ENCODE measurements at places on chromosomes 13 and 19. TPM values are rescaled to one million over a fixed set of nuclear protein-coding genes. Genes with fewer than 3 reads are reported as not detected.
A peak's percentile ranks its signal among the peaks of the same experiment; 100 is the strongest.

DNA sequence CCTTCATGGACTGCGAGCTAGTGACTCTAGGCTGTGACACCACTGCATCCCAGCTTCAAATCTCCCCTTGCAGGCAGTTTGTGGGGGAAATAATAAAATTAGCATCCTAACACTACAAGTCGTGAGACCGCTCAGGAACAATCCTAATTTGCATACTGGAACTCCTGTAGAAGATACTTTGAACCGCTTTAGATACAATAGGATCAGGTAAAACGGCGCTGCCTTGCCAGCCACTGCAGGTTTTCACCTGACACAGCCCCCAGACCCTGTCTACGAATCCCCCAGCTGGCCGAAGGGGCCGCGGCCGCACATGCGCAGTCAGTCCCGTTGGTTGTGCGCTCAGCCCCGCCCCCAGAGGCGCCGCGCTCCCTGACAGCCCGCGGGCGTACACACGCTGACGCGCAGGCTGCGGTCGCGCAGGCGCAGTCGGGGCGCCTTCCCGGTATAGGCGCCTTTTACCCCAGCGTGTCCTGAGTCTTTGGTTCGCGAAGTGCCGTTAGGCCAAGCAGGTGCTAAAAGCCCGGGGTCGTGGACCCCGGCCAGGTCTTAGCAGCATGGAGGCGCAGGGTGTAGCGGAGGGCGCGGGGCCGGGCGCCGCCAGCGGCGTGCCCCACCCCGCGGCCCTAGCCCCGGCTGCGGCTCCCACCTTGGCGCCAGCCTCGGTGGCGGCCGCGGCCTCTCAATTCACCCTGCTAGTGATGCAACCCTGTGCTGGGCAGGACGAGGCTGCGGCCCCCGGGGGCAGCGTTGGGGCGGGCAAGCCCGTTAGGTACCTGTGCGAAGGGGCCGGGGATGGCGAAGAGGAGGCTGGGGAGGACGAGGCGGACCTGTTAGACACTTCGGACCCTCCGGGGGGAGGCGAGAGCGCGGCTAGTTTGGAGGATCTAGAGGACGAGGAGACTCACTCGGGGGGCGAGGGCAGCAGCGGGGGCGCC is at the start of gene RFXAP:
Gene RFXAP (plus strand): TSS at position 419 of the 935 bp plus-strand sequence. CDS start 136 bp downstream, at position 555.
- peak; percentile 75 for DNase-seq

Gene N4BP2L1
- polyA plus RNA-seq = 19.7 TPM

DNA sequence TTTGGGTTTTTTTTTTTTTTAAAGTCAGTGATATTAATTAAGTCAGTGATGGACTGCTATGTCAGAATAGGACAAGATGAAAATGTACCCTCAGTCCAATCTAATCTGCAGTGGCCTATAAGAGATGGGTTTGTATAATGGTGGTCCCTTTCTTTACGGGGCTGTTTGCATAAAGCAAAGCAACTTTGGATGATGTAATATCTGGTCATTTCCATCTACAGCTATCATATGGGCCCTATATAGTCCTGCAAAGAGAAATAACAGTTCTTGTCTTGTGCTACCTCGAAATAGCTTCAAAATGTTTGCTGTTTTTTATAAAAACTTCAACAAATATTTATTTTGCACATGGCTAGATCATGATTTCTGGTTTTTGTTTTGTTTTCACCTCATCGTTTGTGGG is 20.2 kb upstream of the POMP start:
- DNase-seq = no peak

Gene ZNF317
- polyA plus RNA-seq = 38.8 TPM

DNA sequence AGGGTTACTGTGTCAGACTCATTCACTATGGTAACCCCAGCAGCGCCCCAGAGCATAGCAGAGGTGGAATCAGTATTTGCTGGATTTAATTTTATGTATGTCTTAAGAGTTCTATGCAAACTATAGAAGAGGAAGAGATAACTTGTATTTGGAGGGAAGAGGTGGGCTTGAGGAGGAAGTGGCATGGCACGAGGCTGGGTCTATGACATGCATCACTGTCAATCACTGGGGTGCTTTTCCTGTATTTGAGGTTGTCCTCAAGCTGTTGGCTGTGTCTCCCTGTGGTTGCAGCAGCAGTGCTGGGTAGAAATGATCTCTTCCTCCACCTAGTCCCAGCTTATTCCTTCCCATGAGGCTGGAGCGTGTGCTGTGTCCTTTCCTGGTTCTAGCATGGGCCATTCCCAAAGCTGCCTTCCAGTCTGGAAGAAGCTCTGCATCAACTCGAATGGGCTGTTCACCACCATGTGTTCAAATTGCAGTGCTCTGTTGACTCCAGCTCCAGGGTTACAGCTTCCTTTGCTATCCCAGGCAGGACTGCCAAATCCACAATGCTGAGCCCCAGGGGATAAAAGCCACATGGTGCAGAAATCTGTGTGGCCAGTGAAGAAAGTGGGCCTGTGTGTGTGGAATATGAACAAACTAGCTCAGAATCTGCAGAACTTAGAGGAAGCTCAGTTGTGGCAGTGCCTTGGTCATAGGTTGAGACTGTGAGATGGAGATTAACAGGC is 73.1 kb upstream of the MTIF3 start:
- no peak for DNase-seq

GRCh38 chr19:2289714-2290435 is 7.9 kb upstream of the PEAK3 start:
- DNase-seq = no peak

GRCh38 chr13:74132152-74132775 is 1.9 kb downstream of the KLF12 start:
- DNase-seq = no peak

GRCh38 chr13:19587635-19588300 is 26.4 kb upstream of the TPTE2 start:
- DNase-seq = no peak

Gene ACP7
- polyA plus RNA-seq = 0.64 TPM

DNA sequence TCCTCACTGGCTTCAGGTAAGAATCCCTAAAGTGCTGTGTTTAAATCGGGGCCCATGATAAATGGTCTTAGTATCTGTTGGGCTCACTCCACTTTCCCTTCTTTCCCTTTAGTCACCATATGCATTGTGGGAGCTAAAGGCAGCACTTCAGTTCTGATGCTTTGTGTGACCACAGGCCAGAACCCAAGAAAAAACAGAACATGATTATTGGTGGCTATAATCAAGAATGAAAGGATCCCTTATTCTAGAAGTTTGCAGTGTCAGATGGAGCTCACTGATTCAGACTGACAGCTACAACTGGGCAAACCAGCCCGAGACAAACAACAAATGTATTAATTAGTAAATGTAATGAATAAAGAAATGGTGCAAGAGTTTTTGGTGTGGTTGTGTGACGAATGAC is 57.3 kb upstream of the POMP start:
- DNase-seq = no peak

GRCh38 chr19:42273407-42274064 is 4.5 kb downstream of the CIC start:
- no peak for DNase-seq

Gene THSD1
- 7.5 TPM for polyA plus RNA-seq

GRCh38 chr19:35755131-35755549 is 1.7 kb downstream of the HSPB6 start:
- no peak for DNase-seq

Gene RDH8
- polyA plus RNA-seq = not detected

GRCh38 chr13:109719962-109720646 is 66.3 kb downstream of the IRS2 start:
- DNase-seq = no peak

DNA sequence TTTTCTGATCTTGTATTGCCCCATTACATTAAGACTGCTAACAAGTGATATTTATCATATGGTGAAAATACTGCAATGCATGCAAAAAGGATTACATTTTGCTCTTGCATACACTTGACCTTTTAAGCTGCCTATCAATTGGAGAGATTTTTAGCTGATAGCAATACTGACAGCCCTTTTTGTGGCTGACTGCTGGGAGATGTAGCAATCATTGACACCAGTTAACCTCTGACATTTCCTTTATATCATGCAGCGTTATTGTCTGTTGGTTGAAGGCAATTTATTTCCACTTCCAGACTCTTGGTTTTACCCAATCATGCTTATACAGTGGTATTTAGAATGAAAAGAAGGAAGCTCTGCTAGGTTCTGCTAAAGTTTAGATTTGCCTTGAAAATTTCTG is 364.0 kb downstream of the LMO7 start:
- no peak for DNase-seq
